Mammary microvascular endothelial cell (primary cell): ENCODE measurements at places on chromosomes 12 and 14. TPM values are rescaled to one million over a fixed set of nuclear protein-coding genes. Genes with fewer than 3 reads are reported as not detected.

SLC38A4 gene
- 0.07 and 0.10 TPM in 2 replicates for total RNA-seq

HNF1A gene
- not detected in 2 replicates for total RNA-seq

RFX4 gene
- not detected in 2 replicates for total RNA-seq

FAM90A1 gene
- 0.10 TPM in 1 of 2 replicates, not detected in the other for total RNA-seq

KRT83 gene
- total RNA-seq = not detected in 2 replicates

PHLDA1 gene
- 29.4 and 30.2 TPM in 2 replicates for total RNA-seq

NXPH4 gene
- not detected in 2 replicates for total RNA-seq

VWF gene
- 768 and 837 TPM in 2 replicates for total RNA-seq

HOXC10 gene
- not detected in 2 replicates for total RNA-seq

MGP gene
- total RNA-seq = 29.6 and 38.0 TPM in 2 replicates

WIF1 gene
- total RNA-seq = not detected in 2 replicates

RPL10L gene
- total RNA-seq = not detected in 2 replicates

TMTC1 gene
- total RNA-seq = 6.6 and 9.3 TPM in 2 replicates

CIROP gene
- not detected in 2 replicates for total RNA-seq

CEBPE gene
- total RNA-seq = not detected in 2 replicates

CLEC2A gene
- total RNA-seq = not detected in 2 replicates

CHMP4A gene
- total RNA-seq = 44.2 and 49.3 TPM in 2 replicates

DACT1 gene
- total RNA-seq = 0.15 and 0.27 TPM in 2 replicates

TTC6 gene
- not detected in 2 replicates for total RNA-seq

UNC79 gene
- not detected in 2 replicates for total RNA-seq

KRT85 gene
- total RNA-seq = not detected in 2 replicates

B4GALNT3 gene
- total RNA-seq = 0.13 TPM in 1 of 2 replicates, not detected in the other

ANO2 gene
- total RNA-seq = 9.2 and 13.5 TPM in 2 replicates

ENDOU gene
- total RNA-seq = not detected in 2 replicates

ARHGDIB gene
- total RNA-seq = 678 and 775 TPM in 2 replicates

EFS gene
- not detected in 2 replicates for total RNA-seq

GAS2L3 gene
- total RNA-seq = 25.5 and 25.6 TPM in 2 replicates

MYF6 gene
- total RNA-seq = not detected in 2 replicates
